ENCODE measurements at places on chromosomes 2 and 18. TPM values are rescaled to one million over a fixed set of nuclear protein-coding genes. Genes with fewer than 3 reads are reported as not detected.

HOXD9 gene
- total RNA-seq = 8.7 TPM

DNA sequence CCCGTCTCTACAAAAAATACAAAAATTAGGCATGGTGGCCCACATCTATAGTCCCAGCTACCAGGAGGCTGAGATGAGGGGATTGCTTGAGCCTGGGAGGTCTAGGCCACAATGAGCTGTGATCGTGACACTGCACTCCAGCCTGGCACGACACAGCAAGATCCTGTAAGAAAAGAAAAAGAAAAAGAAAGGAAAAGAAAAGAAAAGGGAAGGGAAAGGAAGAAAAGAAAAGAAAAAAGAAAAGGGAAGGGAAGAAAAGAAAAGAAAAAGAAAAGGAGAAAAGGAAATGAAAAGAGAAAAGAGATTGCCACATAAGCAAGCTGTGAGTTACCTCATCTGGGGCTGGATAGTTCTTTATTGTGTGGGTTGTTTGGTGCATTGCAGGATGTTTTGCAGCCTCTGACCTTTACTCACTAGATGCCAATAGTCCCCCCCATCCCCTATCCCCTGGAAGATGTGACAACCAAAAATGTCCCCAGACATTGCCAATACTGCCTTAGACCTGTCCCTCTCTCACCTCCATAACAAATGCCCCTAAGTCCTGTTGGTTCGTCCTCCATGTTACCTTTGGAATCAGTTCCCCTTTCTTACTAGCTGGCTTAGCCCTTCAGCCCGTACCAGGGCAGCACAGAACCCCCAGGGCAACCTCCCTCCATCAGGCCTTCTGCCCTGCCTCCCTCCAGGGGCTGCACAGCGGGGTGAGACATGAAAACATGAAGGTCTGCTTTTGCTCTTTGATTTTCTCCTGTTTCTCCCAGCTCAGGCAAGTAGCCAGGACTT lies 8.9 kb downstream of the ASPRV1 start:
- DNase-seq = no peak

COA5 gene
- 40.2 TPM for total RNA-seq

SCN2A gene
- total RNA-seq = 0.20 TPM

DNA sequence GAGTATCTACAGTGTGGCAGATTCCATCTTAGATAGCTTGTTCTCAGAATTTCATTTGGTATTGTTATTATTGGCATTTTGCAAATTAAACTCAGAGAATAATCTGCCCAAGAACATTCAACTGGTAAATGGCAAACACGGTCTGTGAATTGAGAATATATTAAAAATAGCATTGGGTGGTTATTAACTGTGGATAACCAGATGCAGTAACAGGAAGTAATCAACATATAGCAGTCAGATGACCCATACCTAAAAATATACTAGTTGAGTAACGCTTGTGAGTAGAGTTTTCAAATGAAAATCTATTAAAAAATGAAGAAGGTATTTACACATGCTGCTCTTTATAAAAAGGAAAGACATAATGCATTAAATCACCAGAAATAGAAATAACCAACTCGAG lies 129.5 kb downstream of the ZNF804A start:
- no peak for DNase-seq

IGFBP2 gene
- 150 TPM for total RNA-seq

REG3A gene
- total RNA-seq = not detected

ITSN2 gene
- total RNA-seq = 47.3 TPM

KLF7 gene
- 25.8 TPM for total RNA-seq

DNA sequence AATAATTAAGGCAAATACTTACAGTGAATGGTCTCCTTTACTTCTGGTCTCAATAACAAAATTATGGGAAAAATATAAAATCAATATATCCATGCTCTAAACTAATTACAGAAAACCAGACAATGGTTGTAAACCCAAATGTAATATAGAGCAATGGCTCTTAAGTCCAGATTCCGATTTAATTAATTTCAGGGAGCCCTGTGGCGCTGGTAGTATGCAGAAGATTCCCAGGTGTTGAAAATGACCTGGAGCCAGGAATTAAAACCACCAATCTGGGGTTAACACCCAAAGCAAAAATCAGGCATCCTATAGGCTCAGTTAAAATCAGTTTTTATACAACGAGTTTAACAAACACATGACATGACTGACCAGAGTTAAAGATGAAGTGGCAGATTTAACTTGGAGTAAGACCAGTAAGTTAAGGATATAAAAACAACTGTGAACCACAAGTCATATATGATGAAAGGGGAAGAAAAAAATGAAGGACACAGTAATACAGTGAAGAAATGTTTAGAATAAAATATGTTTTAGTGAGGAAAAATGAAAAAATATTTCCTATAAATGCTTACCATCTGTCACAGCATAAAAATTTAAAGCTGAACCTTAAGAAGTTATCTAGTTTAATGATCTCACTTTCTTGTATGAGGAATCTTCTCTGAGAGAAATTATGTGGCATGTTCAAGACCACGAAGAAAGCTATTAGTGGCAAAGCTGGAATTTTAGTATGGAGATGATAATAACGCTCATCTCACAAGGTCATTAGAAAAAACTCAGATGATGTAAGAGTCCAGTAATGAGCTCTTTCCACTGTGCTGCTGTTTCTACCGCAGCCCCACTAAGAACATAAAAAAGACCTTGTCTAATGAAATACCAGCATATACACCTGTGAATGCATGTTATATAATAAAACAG lies 45.8 kb upstream of the FLACC1 start:
- DNase-seq = no peak

DNA sequence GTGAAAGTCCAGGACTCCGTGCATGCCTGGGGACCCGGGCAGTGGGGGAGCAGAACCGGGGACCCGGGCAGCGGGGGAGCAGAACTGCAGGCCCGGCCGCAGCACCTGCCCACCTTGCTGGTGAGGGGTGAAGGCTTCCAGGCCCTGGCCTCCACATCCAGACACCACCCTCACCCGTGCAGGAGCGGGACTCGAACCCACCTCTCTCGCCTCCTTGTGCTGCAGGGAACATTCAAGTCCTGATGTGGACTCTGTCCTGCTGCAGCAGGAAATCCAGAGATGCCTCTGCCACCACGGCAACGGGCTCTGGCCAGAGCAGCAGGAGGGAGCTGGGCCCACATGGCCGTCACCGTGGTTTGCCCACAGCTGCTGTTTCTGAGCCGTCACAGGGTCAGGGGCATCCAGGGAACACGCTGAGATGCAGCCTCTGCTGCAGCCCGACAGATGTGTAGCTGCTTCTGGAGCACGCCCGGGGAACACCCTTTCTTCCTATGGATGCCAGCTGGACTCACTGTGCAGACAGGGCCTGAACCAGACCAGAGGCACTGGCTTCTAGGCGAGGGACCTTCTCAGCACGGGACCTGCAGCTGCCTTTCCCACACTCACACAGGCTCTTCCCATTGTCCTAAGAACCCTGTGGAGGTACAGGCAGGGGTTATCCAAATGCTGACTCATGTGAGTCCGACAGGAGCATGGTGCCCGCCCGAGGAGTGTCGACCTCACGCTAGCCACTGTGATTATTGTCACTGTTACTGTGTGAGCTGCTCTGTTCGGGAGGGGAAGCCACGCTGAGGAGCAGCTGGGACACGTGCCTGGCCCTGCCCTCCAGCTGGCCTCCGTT lies 89.2 kb upstream of the CTDP1 start:
- DNase-seq = no peak

MOGAT1 gene
- not detected for total RNA-seq

DNA sequence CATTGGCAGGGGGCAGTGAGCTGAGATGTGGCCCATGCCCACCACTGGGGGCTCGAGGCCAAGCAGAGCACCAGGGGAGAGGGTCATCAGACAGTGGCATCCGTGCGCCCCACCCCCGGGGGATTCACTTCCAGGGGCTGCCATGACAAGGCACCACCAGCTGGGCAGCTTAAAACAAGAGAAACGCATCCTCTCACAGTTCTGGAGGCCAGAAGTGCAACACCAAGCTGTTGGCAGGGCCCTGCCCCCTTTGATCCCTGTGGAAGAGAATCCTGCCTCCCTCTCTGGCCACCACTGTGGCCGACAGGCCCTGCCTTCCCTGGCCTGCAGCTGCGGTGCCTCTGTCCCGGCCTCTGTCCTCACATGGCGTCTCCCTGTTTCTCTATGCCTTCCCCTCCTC lies 187.7 kb upstream of the ID2 start:
- no peak for DNase-seq

GRCh38 chr18:62729487-62730386 lies 14.4 kb downstream of the PHLPP1 start:
- no peak for DNase-seq

- DNase-seq = no peak
These were observed 102.1 kb upstream of the LMAN1 start for GRCh38 chr18:59461171-59461570.

DNA sequence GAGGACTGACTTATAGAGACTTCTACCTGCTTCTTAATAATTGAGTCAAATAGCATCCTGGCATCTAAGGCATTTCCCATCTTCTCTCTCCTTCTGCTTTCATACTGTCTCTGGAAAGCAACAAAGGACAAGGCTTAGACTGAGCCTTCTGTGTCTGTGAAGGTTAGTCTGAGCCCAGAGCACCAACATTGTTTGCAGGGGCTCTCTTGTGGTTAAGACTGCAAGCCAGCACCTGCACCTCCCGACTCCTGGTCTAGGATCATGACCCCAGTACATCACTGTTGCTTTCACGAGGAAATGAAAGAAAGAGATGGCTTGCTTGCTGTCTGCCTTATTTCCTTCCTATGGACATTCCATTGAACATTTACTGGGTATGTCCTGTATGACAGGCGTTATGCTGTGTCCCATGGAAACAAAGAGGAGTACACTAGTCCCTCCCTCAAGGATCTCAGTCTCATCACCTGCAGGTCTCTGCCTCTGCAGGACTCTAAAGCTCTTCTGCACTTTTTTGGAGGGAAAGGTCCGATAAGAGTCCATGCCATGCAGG lies 315.8 kb upstream of the EPAS1 start:
- no peak for DNase-seq

- no peak for DNase-seq
These were observed 3.5 kb upstream of the RNPEPL1 start for GRCh38 chr2:240564561-240565332.

- no peak for DNase-seq
These were observed 96.0 kb upstream of the TRIB2 start for GRCh38 chr2:12620759-12621158.

DNA sequence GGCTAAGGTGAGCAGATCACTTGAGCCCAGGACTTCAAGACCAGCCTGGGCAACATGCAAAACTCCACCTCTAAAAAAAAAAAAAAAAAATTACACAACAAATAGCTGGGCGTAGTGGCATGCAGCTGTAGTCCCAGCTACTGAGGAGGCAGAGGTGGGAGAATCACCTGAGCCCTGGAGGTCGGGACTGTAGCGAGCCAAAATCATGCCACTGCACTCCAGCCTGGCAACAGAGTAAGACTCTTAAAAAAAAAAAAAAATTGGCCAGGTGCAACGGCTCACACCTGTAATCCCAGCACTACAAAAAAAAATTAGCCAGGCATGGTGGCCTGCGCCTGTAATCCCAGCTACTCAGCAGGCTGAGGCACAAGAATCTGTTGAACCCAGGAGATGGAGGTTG lies 7.3 kb downstream of the STARD7 start:
- DNase-seq = no peak

SNORC gene
- 10.9 TPM for total RNA-seq

- no peak for DNase-seq
These were observed 487.2 kb upstream of the RAB12 start for GRCh38 chr18:8121942-8122480.

DNA sequence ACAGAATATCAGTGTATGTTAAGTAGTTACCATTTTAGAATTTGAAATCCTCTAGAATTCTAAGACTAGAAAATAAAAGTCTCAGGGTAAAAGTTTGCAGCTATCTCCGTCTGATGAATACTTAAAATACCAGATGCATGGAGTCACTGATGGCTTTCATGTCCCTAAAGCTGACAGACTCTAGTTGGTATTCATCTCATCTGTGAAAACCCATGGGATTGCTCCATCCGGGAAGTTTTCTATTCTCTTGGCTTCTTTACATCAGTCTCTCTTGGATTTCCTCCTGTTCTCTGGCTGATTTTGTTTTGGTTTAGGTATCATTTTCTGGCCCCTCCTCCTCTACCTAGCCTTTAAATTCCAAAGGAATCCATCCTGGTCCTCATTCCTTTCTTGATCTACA lies 465.6 kb upstream of the POU3F3 start:
- no peak for DNase-seq

IL36A gene
- not detected for total RNA-seq

- no peak for DNase-seq
These were observed 65.4 kb downstream of the DOCK10 start for GRCh38 chr2:224976629-224977525.

DNA sequence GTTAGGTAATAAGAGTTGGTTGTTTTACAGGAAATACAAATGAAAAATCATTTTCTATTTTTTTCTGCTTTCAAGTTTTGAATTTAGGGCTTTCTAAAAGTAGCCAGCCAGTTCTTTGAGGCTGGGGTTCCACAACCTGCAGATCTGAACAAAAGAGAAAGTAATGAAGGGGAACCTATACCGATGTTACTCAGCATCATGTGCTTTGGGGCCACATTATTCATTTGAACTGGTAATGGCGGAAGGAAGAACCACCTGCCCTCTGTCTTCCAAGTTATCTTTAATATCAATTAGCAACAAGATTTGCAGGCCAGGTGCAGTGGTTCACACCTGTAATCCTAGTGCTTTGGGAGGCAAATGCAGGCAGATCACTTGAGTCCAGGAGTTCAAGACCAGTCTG lies 12.9 kb upstream of the MRO start:
- no peak for DNase-seq

- no peak for DNase-seq
These were observed 7.6 kb upstream of the PIEZO2 start for GRCh38 chr18:11156978-11157377.

DNA sequence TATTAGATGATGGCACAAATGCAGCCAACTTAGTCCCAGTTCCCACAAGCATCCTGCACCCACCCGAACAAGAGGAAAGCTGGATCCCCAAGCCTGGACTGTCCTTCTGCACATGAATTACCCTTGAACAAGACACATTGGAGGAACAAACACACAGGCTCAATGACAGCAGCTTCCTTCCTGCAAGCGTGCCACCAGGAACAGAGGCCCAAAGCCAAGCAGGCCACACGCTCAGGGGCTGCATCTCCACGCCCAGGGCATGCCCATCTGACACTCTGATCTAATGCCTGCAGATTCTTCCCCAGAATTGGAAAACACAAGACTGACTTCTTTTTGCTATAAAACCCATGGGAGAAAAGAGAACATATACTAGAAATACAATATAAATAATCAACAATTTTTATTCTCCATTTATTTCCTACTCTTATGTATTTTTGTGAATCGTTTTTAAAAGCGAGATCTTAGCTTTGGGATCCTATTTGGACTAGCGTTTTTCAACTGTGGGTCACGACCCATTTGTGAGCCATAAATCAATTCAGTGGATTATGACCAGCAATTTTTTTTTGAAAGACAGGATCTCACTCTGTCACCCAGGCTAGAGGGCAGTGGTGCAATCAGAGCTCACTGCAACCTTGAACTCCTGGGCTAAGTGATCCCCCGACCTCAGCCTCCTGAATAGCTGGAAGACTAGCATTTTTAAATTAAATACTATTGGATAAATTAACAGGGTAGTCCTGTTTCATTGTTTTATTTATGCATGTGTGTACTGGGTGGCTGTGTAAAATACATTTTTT lies 34.4 kb downstream of the PSTPIP2 start:
- DNase-seq = no peak

NPPC gene
- not detected for total RNA-seq

TUBA4B gene
- total RNA-seq = not detected

- DNase-seq = no peak
These were observed 22.3 kb upstream of the SERPINB5 start for GRCh38 chr18:63454497-63454896.

All from tibial nerve (tissue), 4 donors.